ENCODE measurements at places on chromosomes 7 and 10.

- no peak for DNase-seq
These were observed 96.5 kb upstream of the CREB5 start for GRCh38 chr7:28315565-28316410.

GRCh38 chr7:10780400-10780747 lies 193.3 kb upstream of the PHF14 start:
- no peak for DNase-seq

DNA sequence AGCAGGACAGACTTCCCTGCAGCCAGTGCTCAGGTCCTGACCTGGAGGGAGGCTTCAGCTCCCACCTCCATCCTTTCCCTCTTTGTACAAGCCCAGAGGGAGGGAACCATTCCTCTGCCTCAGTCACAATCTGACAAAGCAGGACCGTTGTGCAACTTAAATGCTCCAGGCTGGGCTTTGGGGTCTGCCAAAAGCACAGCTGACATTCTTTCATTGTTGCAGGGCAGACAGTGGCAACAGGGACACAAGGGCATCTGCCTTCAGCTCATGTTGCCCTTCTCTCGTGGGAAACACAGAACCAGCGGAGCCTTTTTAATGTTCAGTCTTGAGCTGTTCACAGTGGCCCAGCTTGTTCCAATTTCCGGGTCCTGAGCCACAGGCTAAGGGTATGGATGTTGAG lies 155.7 kb upstream of the TNS3 start:
- DNase-seq: no peak

DNA sequence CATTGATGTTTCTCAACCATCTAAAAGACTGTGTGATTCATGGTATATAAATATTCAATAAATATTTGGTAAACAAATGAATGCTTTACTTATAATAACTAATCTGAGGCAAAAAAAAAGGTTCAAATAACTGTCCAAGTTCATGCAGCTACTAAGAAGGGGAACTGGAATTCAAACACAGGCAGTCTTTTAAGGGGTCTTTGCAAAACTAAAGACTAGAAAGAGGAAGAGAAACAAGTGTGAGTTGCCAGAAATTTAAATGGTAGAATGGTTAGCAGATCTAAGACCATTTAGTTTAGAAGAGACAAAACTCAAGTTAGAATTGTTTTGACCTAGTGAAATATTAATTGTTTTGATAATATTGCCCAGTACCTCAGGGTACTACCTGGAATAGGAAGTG lies 642.0 kb upstream of the LRRN3 start:
- no peak for DNase-seq

DNA sequence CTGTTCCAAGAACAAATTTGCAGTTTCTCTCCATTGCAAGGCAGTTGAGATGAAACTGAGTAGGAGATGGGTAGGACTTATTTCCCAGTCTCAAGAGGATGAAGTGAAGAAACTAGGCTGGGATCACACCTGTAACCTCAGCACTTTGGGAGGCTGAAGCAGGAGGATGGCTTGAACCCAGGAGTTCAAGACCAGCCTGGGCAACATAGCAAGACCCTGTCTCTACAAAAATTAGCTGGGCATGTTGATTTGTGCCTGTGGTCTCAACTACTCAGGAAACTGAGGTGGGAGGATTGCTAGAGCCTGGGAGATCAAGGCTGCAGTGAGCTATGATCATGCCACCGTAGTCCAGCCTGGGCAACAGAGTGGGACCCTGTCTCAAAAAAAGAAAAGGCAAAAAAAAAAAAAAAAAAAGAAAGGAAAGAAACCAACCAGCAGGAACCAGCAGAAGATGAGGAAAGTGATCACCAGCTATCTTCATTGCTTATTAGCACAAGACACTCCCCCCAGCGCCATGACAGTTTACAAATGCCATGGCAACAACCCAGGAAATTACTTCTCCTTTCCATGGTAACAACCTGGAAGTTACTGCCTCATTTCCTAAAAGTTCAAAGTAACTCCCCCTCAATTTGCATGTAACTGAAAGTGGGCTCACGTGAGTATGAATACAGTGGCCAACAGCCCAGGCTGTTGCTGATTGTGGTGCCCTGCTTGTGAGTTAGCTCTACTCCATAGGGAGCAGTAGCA lies 18.3 kb upstream of the ST8SIA6 start:
- no peak for DNase-seq

GRCh38 chr10:34313888-34314287 lies 501.2 kb downstream of the PARD3 start:
- DNase-seq: no peak

GRCh38 chr7:102469351-102469971 lies 4.7 kb downstream of the LRWD1 start:
- DNase-seq: no peak

- DNase-seq: no peak
These were observed 27.7 kb upstream of the BPGM start for GRCh38 chr7:134618756-134619530.

DNA sequence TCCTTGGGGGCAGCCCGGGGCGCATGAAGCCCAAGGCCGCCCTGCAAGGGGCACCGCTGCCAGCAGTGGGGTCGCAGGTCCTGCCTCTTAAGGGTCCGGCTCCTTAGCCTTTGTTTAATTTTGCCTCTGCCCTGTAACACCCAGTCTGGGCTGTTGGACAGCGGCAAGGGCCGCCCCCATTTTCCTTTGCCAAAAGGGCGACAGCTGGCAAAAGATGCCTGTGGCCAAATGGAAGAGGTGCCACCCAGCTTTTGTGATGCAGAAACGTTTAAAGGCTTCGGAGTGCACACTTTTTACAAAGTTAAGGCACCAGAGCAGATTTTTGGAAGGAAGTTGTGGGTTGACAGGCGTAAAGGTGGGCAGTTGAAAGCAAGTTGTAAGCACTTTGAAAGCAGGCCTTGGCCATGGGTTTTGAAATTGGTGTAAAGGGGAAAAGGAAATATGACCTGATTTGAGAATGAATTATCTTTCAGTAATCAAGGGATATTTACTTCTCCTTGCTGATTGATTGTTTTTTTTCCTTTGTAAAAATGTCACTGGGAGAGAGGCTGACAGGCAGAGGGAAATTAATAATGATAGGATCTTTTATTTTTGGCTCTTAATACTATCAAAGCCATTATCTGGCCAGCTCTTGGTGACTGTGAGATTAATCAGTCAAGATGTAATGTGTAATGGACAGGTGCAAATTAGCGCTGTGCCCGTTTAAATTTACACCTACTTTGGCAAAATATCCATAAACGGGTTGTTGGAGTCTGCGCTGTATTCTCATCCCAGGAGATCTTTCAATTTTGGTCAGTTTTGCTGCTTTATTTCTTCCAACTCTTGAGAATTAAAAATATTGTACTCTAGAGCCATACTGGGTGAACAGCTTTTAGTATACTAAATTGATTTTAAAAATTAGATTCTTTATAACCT lies 1.2 kb downstream of the CASD1 start:
- peak; percentile 37 for DNase-seq

DNA sequence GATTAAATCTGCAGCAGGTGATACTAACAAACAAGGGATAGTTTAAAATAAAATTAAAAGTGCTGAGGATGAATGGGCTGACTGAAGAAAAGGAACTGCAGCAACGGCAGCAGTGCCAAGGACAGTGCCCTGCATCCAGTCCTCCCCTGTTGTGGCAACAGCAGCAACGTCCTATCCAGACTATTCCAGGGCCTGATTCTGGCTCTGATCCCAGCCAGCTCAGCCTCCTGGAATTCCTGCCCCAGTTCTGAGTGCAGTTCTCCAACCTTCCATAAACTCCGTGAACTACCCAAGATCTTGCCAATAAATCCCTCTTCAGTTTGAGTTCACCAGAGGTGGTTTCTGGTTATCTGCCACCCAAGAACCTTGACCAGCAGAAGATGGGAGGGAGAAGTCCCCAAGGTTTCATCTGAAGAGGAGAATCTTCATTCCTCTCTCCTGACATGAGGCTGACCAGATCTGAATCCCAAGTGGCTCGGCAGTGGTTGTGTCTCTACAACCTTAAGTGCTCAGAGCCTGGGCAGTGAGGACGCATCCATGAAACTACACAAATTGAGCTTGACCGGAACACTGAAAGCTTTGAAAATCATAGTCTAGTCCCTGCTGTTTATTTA lies 115.8 kb downstream of the SORBS1 start:
- no peak for DNase-seq

GRCh38 chr7:150848561-150849115 lies 3.7 kb upstream of the AOC1 start:
- DNase-seq: no peak
